ENCODE measurements at places on chromosomes 12 and 14.

- no peak for DNase-seq
These were observed 801.4 kb downstream of the FLRT2 start for GRCh38 chr14:86331341-86331740.

- DNase-seq, result no peak
These were observed 186.1 kb upstream of the SLC38A2 start for GRCh38 chr12:46558677-46559076.

GRCh38 chr12:102435827-102436436 is 44.4 kb downstream of the IGF1 start:
- DNase-seq, result no peak

- no peak for DNase-seq
These were observed 180.4 kb downstream of the KIF26A start for GRCh38 chr14:104318558-104319490.

GRCh38 chr12:130339951-130340350 is 2.3 kb downstream of the PIWIL1 start:
- no peak for DNase-seq

GRCh38 chr12:78562368-78563205 is 302.0 kb upstream of the SYT1 start:
- DNase-seq, result no peak

- DNase-seq, result no peak
These were observed 103.2 kb downstream of the SLC25A47 start for GRCh38 chr14:100426314-100426713.

DNA sequence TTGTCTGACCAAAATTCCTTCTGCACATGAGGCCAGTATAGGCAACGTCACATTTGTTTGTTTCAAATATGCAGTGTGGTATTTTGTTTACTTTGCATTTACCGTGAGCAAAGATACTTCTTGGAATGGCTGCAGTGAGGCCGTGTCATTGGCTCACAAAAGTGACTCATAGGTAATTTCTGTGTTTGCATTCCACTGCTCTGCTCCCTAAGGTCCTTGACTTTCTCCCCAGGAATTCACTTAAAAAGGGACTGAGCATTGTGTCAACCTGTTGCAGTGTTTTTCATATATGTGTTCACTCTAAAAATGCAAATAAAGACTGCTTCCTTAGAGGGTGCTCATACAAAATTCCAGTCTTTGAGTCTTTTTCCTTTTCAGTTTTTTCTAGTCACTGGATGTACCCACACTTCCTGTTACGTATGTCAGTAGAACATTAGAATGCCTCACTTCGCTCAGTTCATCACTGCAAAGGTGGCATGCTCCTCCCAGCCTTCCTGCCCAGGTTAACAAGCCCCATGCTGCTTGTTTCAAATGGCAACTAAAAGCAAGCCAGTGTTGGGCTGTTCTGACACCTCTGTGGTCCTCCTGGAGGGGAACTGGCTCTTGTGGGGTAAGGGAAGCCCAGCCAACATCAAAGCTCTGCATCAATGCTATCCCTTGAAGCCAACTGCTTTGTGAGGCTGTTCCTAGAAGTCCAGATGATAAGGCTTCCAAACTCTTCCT is 9.1 kb downstream of the C12orf76 start:
- no peak for DNase-seq

DNA sequence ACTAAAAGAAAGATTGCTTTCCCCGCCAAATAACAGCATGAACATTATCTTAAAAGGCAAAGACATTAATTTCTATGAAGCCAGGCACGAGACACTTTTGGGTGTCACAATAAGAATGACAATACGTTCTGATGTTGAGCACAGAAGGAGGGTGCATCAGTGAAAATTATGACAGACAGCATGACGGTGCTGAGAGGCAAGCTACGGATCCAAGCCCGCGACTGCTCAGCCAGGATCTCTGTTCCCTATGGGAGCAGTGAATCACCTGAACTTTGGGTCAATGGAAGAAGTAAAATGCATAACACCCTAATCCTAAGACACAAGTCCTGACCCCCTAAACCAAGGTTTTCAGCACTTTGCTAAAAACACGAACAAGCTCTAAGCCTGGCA is 51.7 kb downstream of the SLC25A47 start:
- DNase-seq, result no peak

DNA sequence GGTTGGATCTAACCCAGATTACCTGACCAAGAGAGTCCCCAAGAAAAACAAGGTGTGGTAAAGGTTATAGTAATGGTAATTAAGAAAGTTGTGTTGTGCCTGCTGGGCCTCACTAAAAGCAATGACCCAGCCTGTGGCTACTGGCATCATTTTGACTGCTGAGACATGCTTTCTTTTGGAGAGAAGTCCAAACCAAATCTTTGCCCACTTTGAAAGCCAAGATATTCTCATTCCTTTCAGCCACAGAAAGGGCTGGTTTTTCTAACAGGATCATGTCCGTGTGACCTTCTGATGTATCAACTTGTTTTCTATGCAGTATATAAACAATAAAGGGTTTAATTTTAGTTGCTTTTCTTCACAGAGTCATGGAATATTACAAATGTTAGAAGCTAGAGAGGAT is 388.6 kb downstream of the RAD51B start:
- DNase-seq, result no peak

- DNase-seq, result no peak
These were observed 24.6 kb downstream of the IQSEC3 start for GRCh38 chr12:91213-91612.

DNA sequence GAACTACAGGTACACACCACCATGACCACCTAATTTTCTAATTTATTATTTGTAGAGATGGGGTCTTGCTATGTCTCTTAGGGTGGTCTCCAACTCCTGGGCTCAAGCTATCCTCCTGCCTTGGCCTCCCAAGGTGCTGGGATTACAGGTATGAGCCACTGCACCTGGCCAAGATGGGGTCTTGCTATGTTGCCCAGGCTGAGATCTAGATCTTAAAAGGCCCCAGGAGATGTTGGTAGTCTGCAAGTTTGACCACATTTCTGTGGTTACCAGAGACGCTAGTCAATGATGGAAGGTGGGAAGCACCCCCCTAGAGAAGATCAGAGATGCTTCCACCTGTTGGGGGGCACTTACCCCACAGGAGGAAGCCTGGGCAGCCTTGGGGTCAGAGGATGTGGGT is 34.7 kb downstream of the FOXN4 start:
- no peak for DNase-seq

DNA sequence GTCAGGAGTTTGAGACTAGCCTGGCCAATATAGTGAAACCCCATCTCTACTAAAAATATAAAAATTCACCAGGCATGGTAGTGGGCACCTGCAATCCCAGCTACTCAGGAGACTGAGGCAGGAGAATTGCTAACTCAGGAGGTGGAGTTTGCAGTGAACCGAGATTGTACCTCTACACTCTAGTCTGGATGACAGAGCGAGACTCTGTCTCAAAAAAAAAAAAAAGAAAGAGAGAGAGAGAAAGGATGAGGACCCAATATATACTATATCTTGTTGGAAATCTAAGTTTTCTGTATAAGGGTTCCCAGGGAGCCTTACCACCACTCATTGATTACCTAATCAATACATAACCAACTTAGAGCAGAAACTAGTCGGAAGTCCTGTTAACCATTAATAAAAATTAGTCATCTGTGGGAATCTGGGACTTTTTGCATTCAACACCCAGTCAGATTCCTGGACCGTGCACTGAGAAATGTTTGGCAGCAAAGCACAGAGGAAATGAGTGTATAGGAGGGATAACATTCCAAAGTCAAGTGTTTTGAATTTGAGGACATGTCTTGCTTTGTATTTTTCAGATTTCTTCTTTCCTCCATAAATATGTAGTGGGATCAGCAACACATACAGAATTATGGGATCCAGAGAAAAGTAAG is 44.8 kb upstream of the NR2C1 start:
- DNase-seq, result no peak

DNA sequence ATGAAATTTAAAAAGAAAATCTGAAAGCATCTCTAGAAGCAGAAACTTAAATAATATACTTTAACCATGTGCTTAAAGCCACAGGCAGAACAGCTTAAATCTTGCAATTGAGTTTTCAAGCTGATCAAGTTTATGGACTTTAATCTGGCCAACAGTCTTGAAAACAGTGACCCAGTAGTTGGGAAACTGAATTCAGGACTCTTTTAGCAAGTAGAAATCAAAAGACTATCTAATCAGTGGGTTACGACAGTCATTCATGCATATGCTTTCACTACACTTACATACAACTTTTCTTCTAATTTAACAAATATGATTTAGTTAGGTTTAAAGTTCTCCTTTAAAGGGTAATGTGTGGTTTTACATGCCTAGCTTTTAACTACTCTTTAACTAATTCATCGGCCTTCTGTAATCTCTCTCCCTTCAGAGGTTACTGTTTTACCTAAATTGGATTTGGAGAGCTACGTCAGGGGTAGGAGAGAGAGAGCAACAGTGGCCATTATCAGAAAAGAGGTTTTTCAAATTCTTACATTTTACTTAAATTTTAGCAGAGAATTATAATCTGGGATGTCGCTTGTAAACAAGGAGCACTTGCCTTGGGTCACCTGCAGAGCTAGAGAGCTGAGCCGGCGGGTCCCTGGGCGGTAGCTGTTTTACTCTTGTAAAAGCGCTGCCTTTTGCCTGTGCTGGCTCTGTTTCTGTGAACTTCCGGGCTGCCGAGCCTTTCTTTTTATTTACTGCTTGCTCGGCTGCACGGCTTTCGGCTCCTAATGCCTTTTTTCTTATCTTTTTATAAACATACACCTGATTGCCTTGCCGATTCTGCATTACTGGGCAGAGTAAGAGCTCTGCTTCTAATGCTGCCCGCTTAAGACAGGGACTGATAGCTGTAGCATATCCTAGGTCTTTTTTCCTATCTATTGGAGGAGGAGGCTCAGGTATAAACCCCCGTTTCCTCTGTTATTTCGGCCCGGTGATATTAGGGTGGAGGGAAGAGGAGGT is 17.4 kb upstream of the LYZ start:
- DNase-seq, result no peak

DNA sequence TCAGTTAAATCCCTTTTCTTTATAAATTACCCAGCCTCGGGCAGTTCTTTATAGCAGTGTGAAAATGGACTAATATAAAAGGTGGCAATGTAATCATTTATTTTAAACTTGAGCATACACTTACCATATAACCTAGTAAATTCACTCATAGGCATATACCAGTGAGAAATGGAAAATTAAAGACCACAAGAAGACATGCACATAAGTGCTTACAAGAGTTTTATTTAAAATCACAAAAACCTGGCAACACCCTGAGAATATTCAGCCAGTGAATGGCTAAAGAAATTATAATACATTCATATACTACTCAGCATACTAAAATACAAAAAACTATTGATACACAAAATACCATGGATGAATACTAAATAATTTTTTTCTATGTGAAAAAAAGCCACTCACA is 1017.5 kb upstream of the TMEM132C start:
- no peak for DNase-seq

GRCh38 chr12:111084605-111085004 is 164.2 kb upstream of the MYL2 start:
- no peak for DNase-seq

DNA sequence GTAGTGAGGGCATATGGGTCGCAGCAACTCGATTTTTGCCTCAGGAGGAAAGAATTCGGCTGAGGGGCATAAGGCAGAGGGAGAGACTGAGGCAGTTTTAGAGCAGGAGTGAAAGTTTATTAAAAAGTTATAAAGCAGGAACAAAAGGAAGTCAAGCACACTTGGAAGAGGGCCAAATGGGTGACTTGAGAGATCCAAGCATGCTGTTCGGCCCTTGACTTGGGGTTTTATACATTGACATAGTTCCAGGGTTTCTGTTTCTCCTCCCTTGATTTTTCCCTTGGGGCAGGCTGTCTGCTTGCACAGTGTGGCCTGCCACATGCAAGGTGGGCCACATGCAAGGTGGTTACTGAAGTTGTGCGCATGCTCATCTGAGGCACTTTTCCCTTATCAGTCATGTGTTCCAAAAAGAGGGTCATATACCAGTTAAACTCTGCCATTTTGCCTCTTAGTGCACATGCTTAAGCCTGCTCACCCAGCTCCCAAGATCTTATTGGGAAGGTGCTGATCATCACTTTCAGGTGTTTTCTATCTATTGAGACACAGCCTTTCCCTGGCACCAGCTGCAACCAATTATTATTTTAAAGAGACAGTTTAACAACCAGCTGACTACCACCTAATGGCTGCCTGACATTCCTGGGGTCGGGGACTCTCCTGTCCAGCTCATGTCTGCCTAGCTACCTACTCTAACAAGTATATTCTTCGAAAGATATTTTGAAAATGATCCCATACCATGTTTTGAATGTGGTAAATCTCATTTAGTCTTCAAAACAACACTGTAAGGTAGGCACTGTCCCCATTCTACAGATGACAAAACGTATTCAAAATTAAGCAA is 19.9 kb downstream of the PTGER2 start:
- no peak for DNase-seq

- no peak for DNase-seq
These were observed 86.4 kb upstream of the RTL1 start for GRCh38 chr14:100989924-100990323.

DNA sequence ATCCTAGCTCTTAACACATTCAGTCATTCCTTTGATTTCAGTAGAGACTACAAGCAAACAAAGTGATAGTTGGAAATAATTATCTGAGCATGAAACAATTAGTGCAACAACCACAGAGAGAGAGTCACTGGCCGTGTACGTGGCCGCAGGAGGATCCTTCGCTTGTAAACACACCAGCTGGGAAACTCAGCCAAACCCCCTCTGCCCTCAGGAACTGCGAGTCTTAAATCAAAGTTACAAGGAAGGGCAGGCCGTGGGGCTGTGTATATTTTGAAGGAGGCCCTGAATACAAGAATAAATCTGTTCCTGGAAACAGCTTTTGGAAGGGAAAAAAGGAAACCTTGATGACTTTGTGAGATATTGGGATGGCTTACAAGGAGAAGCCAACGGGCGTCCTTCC is 164.5 kb downstream of the ANO2 start:
- DNase-seq, result no peak
